ENCODE measurements at places on chromosomes 4 and X. TPM values are rescaled to one million over a fixed set of nuclear protein-coding genes. Genes with fewer than 3 reads are reported as not detected.

Gene PACRGL
- polyA plus RNA-seq, result 20.2 TPM

Gene GPC4
- 10.4 TPM for polyA plus RNA-seq

Gene EMCN
- polyA plus RNA-seq, result 11.1 TPM

Gene NDNF
- polyA plus RNA-seq, result 3.0 TPM

Gene OTC
- 0.08 TPM for polyA plus RNA-seq

DNA sequence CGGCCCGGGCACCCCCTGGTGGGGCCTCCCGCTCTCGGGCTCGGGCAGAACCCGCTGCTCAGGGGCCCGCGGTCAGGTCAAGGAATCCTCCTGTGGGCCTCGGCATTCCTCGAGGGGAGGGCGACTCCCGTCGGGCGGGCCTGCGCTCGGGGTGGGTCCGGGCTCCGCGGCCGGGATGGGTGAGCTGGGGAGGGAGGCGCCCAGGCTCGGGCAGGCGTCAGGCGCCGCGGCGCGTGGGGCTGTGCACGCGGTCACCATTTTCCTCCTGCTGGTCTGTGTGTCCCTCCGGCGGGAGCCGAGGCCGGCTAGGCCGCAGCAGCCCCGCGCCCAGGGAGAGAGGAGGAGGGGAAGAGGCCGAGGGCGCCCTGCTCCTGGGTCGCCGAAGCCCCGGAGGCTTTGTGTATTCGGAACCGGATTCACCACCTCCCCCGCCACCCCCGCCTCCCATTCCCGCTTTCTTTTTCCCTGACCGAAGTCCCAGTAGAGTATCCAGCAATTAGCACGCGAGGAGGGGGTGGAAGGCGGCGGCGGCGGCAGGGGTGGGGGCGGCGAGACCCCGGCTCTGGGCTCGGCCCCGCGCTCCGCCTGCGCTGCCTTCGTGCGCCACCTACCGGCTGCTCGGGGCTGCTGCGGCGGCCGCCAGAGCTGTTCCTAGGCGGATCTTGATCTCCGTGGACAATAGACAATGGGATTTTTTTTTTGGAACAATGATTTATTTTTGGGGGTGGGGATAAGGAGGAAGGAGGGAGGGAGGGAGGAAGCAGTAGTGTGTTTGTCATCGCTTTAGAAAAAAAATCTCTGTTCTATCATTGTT, 99.0 kb upstream of the MAML3 start:
- DNase-seq, result peak; percentile 78

GRCh38 chr4:184163813-184164212, 53.9 kb downstream of the ENPP6 start:
- no peak for DNase-seq

DNA sequence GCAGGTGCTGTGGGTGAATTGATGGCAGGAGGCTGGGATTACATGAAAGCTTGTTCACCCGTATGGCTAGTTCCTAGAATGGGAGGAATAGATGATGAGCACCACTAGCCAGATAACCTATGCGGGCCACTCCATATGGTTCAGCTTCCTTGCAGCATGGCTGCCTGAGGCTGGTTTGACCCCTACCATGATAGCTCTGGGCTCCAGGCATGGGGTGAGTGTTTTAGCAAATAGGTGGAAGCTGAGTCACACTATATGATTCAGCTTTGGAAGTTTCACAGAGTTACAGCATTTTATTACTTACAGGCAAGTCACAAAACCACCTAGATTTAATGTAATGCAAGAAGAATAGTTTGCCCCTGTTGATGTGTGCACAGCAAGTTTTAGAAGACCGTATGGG, 603.2 kb downstream of the STIM2 start:
- DNase-seq, result no peak

DNA sequence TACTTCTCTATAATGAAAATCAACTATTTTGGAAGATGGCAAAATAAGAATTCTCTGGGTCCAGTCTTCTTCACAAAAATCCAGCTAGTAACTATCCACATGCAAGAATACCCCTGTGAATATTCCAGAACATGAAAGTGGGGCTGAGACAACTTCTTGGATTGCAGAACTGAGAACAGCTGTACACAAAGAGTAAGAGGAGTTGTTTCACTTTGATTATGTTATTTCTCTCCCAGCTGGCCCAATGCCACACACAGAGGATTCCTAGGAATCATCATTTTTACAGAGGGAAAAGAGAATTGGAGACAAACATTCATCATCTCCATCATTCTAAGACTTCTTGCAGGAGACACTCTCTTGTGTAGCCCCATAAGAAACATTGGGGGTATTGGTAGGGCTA, 782.2 kb upstream of the LCORL start:
- no peak for DNase-seq

DNA sequence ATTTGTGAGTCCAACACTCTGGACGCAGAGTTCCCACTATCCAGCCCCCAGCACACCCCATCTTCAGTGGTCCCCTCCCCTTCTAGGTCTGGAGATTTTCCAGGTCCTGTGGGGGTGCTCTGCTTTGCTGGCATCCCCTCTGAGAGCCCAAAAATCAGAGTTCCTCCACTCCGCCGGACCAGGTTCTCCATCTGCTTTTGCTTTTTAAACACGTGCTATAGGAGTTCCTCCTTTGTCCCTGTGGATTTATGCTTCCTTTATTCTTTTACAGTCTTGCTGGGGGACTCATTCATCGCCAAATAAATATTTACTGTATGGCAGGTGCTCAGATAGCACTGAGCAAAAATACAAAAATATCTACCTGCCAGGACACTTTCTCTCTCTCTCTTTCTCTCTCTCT, 324.7 kb downstream of the STK32B start:
- DNase-seq, result no peak

DNA sequence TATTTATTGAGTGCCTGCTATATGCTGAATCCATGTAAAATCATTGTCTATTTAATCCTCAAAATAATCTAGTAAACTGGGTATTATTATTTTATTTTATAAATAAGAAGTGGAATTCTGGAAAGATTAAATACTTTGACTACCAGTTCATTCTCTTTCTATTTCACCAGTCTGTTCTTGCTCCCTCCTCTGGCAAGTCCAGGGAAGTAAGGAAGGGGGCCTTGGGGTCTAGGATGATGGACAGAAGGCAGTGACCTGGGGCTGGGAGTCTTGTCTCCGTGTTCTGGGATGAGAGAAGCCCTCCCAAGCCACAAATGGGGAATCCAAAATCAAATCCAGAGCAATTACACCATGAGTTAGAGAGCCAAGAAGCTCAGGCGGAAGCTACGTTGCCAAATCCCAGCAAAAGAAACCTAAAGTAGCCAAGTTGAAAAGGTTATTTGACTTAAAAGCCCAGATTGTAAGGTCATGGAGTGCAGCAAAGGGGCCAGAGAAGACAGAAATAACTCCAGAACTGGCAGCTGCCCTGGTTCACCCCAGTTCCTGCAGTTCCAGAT, 28.3 kb upstream of the PARM1 start:
- DNase-seq, result no peak

DNA sequence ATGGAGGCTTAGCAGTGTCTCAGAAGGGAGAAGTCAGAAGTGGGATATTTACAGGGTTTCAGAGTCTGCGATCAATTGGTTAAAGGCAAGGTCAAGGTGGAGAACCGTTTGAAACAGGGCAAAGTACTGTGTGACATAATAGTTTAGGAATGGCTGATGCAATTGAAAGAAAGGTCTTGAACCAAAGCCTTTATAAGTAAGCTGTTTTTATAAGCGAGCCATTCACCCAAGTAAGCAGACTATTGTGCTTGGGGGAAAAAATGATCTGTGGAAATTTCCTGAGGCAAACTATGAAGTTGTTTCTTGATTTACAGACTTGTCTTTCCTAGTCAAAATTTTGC, 327.3 kb downstream of the CAMK2D start:
- no peak for DNase-seq

GRCh38 chrX:69016293-69016941, 148.8 kb downstream of the PJA1 start:
- no peak for DNase-seq

GRCh38 chr4:1105067-1105466, 8.3 kb downstream of the RNF212 start:
- no peak for DNase-seq

DNA sequence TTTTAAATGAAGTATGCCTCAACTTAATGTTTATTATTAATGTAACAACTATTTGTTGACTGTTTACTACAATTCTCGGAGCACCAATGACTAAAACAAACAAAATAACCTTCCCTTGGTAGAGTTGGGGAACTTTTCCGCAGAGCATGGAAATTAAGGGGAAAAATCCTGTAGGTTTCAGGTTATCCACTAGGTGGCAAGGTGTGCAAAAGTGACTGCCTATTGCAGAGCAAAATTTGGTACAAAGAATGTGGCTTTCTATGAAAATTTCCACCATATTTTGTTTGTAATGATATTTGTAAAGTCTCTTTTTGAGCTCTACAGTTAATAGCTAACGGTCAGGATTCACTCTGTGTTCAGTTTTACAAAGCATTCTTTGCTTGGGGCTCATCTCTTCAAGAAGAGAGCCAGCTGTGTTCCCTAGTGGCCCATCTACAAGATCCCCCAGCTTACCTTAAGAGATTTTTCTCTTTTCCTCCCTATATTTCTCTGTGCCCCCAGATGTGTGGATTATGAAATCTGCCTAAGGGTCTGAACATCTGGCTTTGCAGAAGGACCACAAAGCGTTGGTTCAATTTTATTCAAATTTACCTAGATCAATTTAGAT, 61.1 kb downstream of the FBXO8 start:
- DNase-seq, result no peak

Measured in psoas muscle (tissue), 8 donors.